CD4-positive, alpha-beta memory T cell (primary cell): ENCODE measurements at places on chromosomes 12 and 14. TPM values are rescaled to one million over a fixed set of nuclear protein-coding genes. Genes with fewer than 3 reads are reported as not detected.
A peak's percentile ranks its signal among the peaks of the same experiment; 100 is the strongest.

DNA sequence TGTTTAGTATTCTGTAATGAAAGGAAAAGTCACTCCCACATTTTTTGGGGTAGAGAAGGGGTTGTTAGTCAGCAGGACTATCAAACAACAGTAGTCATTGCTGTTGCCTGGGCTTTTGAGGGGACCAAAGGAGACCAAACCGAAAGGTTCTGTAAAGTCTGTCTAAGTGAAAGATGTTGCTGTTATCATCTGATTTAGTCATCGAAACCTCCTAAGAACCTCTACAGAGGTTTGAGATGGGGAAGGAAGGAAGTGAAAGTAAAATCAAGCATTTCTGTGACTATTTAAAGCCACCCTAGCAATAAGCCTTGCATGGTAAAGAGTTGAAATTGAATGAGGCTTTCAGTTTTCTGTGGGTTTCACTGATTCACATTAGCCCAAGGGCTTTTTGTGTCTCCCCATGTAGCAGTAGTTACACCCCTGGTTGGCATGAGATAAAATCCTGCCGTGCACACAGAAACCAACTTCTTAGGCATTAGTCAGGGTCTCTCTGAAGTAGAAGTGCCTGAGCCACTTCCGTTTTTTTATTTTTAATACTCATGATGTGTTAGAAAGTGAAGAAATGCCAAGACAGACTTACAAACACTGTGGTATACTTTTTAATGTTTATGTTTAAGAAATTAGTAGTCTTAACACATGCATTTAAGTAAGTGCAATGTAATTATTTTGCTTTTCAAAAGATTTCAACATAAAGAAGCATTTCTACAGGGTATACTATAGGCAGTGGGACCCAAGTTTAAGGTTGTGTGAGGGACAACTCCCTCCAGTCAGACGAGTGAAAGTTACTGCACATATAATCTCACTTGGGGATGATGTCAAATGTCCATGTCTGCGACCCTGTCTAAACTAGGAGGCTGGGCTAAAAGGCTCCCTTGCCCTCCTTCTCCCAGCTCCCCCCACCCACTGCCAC, 50.4 kb downstream of the DYRK2 start:
- peak overlapping the region; percentile 18 for H3K4me3 ChIP-seq
- H3K4me1 ChIP-seq, result peaks cover 43% of the 10 kb centered on the region
- no peaks in the 10 kb centered on the region for H3K27me3 ChIP-seq
- no peaks in the 10 kb centered on the region for H3K36me3 ChIP-seq

GRCh38 chr12:89525305-89525823, 483 bp downstream of the POC1B start:
- peaks cover 6% of the 10 kb centered on the region for H3K36me3 ChIP-seq
- peak overlapping the region; percentile 93 for H3K4me3 ChIP-seq
- DNase-seq, result peak; percentile 51

GRCh38 chr14:89205137-89205740, 211.8 kb downstream of the FOXN3 start:
- no peaks in the 10 kb centered on the region for H3K36me3 ChIP-seq
- no peak overlapping the region for H3K4me3 ChIP-seq
- no peak overlapping the region for H3K27ac ChIP-seq
- peaks cover 23% of the 10 kb centered on the region for H3K4me1 ChIP-seq

EML1 gene
- 0.22 TPM for total RNA-seq

ACVRL1 gene
- 0.15 TPM for total RNA-seq

NUAK1 gene
- total RNA-seq, result not detected

ENDOU gene
- not detected for total RNA-seq
